ENCODE measurements at places on chromosomes 5 and 9. TPM values are rescaled to one million over a fixed set of nuclear protein-coding genes. Genes with fewer than 3 reads are reported as not detected.

- no peak for DNase-seq
Observed at GRCh38 chr5:91438871-91439270, 55.8 kb upstream of the ARRDC3 start.

DNA sequence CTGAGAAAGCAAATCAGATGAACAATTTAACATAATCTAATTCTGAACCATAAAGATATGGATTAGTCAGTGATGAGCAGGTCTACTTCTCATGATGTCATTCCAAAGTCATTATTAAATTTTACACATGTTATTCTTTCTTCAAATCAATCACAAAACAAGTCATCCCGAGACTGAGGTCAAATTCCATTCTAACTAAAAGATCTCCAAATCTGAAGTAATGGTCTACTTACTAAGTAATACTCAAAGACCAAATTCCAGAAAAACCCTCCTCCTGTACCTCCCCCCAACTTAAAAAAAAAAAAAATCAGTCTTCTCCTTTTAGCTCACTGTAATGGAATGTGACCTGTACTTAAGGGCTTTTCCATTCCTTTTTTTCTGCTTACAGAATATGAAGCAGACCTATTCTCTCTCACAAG is 4.7 kb downstream of the PFDN1 start:
- DNase-seq = peak; percentile 37

DNA sequence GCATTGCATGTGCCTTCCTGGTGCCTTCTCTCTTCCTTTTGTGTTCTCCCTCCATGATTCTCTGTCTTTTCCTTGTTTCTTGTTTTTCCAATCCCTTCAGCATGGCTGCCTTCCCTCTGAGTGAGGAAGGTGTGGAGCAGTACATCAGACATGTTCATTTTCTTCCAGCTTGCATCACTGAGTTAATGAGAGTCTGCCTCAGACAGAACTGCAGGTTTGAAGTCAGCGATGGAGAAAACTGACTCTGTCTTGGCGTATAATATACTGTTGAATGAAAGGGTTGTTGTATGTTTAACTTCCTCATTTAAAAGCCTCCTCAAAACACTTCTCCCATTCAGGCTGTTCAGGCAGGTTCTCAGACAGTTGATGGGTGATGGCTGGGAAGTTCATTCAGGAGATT is 129.3 kb downstream of the KDM4C start:
- DNase-seq = no peak

GRCh38 chr5:10849278-10849677 is 88.2 kb upstream of the DAP start:
- no peak for DNase-seq

DNA sequence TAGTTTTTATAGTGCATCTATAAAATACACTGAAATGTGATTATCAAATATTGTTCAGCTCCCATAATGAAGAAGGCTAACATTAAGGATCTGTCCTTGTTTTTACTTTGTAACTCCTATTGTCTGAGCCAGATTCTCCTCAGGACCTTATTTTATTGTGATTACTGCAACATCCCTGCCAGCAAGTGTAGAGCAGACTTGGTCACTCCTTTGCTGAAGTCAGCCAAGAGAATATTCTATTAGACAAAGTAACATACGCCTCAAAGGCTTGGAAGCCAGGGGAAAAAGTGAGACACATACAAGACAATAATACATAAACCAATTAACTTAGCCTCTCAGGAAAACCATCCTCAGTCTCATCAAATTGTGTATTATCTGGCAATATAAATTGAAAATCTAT is 269.6 kb downstream of the ARL15 start:
- peak; percentile 43 for DNase-seq

DNA sequence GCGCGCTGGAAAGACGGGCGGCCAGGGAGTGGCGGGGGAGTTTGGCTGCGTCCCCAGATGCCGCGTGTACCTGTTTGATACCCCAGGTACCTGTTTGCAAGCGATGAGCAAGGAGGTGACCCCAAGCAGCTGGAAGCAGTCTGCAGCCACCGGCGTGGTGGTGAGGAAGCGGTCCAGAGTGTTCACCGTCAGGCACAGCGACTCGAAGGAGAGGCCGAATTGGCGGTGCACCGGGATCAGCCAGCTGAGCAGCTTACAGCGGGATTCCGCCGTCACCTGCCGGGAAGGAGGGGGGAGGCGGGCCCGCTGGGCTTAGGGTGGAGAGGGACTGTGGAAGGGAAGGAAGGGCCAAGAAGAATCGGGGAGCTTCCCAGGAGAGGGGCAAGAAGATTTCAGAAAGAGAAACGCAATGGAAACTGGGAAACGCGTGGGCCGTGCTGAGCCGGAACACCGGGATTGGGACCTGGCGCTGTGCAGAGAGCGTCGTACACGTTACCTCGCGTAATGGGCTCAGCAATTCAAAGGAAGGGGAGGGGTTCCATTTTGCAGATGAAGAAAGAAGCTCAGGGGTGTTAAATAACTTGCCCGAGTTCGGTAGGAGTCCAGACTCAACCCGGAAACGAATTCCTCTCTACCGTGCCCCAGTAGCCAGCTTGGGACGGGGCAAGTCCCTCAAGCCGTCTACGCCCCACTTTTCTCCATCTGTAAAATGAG is 980 bp downstream of the CCNO start:
- DNase-seq = peak; percentile 54

DNA sequence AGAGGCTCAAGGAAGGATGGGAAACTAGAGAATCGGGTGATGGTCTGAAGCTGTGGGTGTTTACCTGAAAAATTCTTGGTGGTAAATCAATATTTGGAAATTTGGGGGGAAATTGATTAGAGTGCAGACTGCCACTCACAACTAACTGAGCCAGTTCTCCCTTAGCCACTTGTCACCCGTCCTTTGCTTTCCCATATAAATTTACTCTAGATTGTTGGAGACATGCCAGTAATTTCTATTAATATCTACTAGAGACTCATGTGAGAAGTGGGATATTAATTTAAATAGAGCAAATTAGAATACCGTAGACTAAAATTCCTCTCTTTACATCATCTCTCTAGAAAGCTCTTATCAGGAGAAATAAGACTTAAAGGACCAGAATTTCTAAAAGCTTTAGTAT is 471.3 kb upstream of the DAB2 start:
- no peak for DNase-seq

DNA sequence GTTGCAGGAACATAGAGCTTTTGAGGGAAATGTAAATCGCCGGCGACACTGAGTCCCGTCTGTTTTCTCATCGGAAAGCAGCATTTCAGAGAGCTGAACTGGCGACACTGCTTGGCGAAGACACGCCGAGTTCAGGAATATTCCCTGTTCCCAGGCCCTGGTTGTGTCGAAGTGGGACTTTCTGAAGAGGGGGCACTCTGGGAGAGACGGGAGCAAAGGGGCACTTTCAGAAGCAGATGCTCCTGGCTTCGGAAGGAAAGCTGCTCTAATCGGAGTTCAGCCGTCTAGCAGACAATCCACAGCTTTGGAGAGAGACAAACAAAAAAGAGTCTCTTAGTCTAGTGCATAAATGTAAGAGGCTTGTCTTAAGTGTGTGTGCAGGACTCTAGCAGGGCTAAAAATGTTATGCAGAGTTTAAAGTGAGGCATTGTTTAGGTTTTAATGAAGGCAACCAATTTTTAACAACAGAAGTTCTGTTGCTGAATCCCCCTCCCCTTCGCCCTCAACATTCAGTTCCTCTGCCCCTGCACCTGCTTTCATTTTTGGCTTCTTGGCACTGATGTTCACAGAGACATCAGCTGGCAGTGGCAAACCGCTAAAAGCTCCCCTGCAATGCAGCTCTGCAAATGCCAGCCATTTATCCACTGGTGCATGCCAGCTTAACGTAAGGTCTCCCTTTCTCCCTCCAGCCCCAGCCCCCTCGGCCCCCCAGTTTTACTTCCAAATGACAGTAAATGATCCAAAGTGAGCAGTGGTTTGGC is 289.5 kb upstream of the MPDZ start:
- DNase-seq = peak; percentile 32

DNA sequence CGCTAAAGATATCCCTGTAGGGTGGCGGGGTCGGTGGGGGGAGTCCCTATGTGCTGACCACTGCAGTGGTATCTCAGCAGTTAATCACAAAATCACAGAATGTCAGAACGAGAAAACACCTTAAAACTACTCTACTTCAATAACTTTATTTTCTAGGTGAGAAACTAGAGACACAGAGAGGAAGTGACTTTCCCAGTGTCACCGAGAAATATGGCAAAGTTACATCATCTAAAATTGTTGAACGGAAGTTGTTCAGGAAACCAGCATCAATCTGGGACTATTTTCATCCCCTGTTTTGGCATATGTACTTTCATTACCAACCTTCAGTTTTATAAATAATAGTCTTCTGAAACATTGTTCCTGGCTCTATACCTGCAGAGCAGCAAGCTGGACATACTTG is 384.0 kb downstream of the SPOCK1 start:
- DNase-seq = no peak

- peak; percentile 84 for DNase-seq
Observed at GRCh38 chr9:98192503-98193335, at the start of gene CORO2A. TSS of gene CORO2A (minus strand) at chr9:98192637. CDS start at chr9:98157660, 34,977 bp downstream.

DNA sequence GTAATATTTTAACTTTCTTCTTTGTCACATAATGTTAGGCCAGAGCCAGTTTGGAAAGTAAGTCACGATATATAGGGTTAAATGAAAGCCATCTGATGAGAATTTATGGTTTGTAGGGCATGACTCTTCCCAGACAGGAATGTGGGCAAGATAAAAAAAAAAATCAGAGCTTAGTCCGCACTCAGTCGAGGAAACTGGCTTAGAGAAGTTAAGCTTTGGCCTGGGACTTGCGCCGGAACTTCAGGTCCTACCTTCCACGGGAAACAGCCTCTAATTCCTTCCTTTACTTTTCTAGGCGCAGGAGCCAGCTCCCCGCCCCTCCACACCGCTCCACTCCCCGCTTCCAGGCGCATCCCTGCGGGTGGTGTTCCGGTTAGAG is 475 bp downstream of the DDX31 start:
- peak; percentile 78 for DNase-seq

GRCh38 chr5:89844548-89844947 is 565.0 kb downstream of the CETN3 start:
- no peak for DNase-seq

GRCh38 chr5:106331415-106331814 is 1339.3 kb downstream of the EFNA5 start:
- no peak for DNase-seq

GRCh38 chr9:131091352-131091992 is 4.9 kb upstream of the AIF1L start:
- no peak for DNase-seq

SUSD3 gene
- not detected for total RNA-seq

PCDHA5 gene
- 0.31 TPM for total RNA-seq

ZNF883 gene
- total RNA-seq = not detected

CATSPER3 gene
- total RNA-seq = not detected

Data from G401 (cell line).